Omental fat pad (tissue), 4 donors: ENCODE measurements at places on chromosomes 11 and 22.

- no peak for DNase-seq
Measured at GRCh38 chr11:9577556-9577955, 4.1 kb downstream of the WEE1 start.

DNA sequence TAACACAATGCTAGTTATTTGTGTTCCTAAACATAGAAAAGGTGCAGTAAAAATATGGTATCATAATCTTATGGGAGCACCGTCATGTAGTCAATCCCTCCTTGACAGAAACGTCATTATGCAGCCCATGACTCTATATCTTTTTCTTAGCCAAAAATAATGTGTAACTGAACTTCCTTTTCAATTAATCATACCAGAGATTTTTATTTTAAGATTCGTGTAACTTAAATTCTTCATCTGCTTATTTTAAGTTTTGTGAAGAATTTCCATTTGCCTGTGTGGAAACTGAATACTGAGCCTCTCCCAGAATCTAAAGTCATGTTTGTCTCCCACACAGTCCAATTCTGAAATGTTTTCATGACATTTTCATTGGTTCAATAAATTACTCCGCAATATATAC is 699.1 kb downstream of the KCNA4 start:
- DNase-seq: no peak

DNA sequence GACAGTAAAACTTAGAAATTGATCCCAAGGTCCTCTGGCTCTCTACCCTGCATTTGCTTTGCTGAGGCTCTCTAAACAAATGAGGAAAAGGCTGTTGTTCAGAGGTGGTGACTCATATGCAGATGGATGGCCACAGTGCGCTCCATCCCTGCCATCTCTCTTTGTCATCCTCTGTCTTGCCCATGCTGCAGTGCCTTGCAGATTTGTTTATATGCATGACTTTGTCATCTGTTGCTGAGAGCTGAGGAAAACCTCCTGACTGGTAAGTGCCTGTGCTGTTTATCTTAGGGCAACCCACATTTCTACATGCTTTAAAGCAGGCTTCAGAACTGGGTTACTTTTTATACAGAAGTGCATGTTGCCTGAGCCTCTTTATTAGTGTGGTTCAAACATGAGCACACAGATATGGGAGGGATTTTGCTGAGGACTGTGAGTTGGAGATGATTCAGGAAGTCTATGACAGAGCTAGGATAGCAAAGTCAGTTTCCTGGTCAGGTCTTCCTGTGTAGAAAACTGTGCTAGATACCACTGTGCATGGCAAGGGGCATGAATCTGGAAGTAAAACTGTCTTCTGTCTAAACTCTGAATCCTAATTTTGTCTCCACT is 57.4 kb downstream of the JAM3 start:
- DNase-seq: no peak

DNA sequence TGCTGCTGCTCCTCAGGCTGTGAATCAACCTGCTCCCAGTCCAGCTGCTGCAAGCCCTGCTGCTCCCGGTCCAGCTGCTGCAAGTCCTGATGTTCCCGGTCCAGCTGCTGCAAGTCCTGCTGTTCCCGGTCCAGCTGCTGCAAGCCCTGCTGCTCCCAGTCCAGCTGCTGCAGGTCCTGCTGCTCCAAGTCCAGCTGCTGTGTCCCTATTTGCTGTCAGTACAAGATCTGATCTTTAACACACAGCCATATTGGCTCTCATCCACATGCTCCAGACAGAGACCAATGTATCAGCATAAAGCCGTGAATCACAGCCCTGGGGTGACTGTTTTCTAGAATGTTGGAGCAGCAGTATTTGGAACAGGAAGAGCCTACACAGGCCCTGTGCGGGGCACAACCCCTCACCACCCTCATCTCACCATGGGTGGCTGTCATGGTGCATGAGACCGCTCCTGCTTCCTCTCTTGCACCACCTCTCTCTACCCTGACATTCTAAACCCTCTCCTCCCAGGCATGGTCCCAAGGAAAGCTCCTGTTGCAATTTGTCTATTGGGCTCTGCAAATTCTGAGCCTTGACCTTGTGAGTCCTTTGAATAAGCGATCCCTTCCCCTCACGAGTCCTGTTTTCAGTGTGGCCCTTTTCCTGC is 3.5 kb downstream of the KRTAP5-10 start:
- no peak for DNase-seq

- DNase-seq: no peak
Measured at GRCh38 chr11:61270354-61271076, 24.6 kb downstream of the VWCE start.

DNA sequence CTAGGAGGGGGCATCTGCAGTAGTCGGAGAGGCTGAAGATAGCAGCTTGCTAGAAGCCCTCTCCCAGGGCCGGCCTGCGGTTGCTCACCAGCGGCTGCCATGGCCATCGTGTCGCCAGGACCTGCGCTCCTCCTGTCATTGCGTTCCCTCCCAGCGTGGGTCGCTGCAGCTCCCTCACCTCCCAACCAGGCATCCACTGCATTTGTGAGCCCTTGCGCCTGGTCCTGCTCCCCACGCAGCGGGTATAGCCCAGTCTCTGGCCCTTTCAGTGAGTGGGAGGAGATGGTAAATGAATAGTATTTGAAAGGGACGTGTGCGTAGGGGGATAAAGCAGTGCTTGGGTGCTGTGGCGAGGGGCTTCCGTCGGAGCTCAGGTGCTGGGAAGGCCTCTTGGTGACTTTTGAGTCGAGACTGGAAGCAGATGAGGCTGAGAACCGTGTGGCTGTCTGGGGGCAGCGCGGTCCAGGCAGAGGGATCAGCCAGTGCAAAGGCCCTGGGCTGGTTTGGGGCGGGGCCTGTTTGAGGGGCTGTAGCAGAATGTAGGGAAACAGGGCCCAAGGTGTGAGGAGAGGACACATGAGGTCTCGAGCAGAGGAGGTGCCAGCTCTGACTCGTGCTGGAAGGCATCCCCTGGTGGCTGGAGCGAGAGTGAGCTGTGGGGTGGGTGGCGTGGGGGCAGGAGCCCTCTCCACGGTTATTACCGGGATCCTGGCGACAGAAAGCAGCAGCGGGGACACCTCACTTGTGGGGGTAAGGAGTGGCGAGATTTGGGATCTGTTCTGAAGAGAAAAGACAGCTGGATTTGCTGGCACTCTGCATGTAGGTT is 39.3 kb downstream of the LRP5 start:
- DNase-seq: no peak

DNA sequence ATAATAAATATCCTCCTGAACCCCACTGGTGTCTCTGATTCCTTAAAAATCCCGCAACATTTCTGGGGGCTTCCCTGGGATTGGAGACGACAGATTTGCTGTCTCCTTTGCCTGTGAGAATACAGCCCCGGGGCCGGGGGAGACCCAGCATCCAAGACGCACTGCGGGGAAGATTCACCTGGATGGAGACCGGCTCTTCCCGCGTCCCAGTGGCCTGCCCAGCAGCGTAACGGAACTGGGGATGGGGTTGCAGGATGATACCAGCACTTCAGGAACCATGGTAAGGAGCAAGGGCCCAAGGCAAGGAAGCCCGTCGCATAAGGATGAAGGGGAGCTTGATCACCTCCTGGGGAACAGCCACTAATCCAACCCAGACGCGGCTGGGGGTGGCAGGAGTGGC is 53.3 kb upstream of the OR4C15 start:
- no peak for DNase-seq

DNA sequence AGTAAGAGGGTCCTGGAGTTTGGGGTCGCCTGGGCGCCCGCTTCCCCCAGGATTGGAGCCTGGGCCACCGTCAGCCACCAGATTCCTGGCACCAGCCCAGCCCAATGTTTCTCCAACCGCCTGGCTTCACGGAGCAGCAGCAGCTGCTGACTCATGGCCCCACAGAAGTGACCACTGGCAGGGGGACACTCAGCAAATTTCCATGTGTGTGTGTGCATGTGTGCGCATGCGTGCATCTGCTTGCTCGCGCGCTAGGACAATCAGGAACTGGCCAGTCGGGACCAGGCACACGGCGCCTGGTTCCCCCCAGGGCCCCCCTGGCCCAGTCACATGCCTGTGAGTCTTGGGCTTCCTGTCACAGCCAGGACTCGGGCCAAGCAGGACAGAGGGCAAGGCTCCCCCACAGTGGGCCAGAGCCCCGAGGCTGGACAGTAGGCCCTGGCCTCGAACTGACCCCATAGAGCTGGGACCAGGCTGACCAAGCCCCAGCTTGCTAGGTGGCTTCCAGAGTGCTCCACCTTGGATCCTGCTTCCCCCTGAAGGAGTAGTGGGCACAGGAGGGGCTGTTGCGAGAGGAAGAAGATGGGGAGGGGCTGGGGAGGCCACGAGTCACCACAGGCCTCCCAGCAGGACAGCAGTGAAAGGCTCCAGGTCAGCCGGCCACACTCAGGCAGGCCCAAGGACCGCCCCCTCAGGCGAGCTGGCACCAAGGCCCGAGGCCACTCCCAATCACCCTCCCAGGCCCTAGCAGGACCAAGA is 3.2 kb downstream of the CTSD start:
- peak; percentile 74 for DNase-seq

DNA sequence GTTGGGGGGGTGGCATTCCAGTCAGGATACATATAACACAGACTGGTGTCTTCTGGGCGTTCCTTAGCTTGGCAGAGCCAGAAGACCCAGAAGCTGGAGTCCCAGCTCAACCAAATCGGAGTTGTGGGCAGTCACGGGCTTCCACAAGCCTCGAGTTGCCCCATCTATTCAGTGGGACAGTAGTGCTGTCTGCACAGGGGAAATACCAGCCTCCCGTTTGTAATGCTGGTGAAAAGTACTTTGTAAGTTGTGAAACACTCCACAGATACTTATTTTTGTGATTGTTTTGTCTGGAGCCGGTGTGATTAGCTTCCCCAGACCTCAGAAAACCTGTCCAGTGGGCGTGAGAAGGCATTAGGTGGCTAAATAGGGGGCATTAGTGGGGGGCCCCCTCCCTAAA is 13.6 kb downstream of the DGKZ start:
- DNase-seq: no peak

DNA sequence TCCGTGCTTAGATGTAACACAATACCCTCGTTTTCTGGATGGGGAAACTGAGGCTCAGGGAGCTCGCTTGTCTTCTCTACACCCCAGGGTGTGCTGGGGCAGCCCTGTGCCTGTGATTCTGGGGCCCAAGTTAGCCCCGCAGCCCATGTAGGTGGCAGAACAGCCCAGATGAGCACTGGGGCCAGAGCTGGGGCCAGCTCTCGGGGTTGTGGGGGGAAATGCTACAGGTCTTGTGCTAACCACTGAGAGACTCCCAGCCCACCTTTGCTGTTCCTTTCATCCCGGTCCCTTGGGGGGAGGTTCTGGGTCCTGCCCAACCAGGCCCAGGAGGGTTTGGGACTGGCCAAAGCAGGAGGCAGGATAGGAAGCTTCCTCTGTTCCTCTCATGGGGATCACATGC is 13.5 kb downstream of the MYEOV start:
- no peak for DNase-seq

DNA sequence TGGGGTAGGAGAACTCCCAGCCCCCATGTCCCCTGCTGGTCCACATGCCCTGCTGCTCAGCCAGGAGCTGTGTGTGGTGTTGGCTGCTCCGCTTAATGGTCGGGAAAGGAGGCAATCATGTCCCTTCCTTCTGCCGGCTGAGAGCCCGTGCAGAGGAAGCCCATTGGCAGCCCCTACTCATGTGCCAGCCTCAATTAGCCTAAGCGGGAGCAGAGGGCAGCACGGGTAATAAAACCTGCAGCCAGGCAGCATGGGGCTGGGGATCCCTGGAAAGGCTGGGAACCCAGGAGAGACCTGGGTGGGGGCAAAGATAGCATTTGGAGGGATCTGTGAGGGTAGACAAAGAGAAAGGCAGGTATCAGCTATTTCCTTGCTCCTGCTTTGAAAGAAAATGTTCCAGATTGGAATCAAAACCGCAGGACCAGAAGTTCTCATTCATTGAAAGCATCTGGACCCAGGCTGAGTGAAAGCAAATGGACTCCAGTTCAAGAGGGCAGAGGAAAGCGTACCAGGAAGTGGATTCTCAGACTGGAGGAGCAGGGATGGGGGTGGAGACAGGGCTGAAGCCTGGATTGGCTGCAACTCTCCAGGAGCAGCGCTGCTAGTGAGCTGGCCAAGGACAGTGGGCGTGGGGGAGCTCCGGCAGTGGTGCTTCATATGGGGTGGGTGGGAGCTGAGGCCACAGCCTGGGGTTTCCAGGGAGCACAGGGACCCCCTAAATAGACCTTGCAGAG is 103.4 kb upstream of the NECTIN1 start:
- DNase-seq: no peak

DNA sequence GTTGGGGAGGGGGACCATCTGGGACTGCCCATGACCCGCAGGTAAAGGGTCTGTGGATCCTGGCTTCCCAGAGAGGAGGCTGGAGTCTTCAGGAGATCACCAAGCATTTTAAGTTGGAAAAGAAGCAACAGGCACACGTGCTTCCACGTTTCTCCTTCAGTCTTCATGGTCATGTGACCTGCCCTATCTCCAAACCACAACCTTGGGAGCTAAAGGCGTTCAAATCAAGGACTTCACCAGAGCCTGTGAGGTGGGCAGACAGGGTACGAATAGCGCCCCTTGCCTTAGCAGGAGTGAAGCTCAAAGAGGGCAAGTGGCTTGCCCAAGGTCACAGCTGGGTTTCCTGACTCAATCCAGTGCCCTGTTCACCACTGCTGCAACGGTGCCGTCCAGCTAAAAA is 6.7 kb downstream of the TMEM184B start:
- no peak for DNase-seq

DNA sequence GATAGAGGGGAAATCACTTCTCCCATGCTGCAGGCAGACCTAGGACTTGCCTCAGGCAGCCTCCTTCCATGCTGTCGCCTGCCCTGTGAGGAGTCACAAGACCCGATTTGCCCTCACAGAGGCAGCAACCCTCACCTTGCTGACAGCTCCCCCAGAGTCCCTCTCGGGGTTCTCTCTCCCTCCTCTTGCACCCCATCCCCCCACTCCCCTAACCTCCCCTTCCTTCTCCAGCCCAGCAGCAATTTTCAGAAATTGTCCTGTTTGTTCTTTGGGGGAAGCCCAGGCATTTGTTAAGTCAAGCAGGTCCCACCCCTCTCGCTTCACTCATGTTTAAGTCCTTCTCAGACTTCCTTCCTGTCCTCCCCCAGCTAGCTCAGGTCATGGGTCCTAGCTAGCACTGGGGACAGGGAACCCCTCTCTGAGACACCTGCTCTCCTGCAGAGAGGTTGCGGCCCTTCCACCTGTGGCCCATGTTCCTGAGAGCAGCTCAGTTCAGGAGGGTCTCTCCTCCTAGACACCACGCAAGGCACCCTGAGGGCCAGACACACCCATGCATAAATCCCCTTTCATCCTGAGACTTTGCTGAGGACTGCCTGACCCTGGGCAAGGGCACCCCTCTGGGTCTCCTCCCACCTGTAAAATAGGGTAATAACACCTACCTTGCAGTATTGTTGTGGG is 6.3 kb upstream of the FXYD2 start:
- DNase-seq: peak; percentile 19

- no peak for DNase-seq
Measured at GRCh38 chr11:115237578-115237977, 266.6 kb downstream of the CADM1 start.

DNA sequence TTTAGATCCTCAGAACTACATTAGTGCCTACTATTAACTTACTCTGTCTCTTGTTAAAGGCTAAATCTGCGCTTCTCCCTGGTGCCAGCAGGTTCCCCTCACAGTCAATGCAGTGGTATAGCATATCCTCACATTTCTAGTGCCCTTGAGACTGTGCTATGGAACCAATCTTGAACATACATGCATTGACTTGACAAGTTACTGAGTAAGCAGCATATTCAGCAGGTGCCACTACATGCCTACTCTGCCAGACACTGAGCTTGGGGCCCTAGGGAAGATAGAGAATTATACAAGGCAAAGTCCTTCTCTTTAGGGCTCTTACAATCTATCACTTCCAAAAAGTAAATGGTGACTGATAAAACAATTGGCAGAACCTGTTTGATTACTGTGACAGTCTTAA is 3.2 kb downstream of the FUT4 start:
- DNase-seq: no peak

GRCh38 chr11:100726680-100727079 is 39.6 kb downstream of the ARHGAP42 start:
- DNase-seq: no peak
